ENCODE measurements at places on chromosomes 6 and 20.

GRCh38 chr20:16821211-16822089, 73.3 kb downstream of the OTOR start:
- DNase-seq = peak; percentile 7

DNA sequence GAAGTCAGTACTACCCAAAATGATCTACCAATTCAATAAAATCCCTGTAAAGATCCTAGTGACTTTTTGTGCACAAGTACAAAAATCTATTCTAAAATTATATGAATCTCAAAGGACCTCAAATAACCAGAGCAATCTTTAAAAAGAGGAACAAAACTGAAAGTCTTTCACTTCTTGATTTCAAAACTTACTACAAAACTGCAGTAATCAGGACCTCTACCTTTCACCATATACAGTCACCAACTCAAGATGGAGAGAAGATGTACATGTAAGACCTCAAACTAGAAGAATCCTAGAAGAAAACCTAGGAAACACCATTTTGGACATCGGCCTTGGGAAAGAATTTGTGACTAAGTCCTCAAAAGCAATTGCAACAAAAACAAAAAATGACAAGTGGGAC, 109.5 kb upstream of the CD93 start:
- DNase-seq = no peak

GRCh38 chr6:74050921-74051320, 354.9 kb downstream of the CD109 start:
- DNase-seq = no peak

DNA sequence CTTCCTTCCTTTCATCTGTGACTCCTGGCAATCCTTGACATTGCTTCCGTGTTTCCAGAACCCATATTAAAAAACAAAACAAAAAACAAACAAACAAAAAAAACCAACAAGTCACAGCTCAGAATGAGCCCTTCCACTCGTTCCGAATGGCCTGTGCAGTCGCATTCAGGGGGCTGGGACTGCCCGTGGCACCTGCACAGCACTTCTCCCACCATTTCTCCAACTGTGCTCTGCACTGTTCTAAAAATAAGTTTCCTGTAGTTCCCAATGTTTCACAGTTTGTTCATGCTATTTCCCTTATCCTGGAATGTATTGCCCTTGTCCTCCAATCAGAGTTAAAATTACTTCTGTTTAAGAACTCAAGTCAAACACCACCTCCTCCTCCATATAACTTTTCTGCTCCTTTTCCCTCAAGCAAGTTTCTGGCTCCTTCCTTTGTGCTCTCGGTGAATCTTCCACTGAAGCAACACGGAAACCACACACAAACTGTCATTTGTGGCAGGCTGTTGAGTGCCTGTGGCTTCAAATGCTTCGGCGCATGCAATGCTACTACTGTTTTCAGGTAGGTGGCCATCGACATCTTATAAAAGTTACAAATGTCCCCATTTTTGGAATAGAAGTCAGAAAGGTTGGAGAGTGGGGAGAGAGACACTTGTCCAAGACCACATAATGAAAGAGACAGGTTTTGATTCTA, 57.7 kb downstream of the PDE10A start:
- no peak for DNase-seq

DNA sequence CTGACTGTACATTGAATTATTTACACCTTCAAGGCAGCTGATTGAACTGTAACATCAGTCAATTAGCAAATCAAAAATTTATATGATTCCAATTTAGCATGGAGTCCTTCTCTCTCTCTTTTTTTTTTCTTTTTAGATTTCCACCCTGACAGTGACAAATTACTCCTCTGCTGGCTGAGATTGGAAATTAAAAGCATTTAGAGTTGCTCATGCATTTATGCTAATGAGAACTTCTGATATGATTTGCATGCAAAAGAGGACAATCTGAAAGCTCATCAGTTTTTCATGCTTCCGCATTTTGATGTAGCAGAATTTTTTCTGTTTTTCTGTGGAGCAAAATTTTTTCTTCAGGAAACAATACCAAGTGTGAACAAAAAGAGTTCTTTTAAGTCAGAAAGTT, 130.5 kb upstream of the NOX3 start:
- DNase-seq = no peak

- no peak for DNase-seq
Measured at GRCh38 chr6:154624038-154624599, 109.1 kb upstream of the SCAF8 start.

DNA sequence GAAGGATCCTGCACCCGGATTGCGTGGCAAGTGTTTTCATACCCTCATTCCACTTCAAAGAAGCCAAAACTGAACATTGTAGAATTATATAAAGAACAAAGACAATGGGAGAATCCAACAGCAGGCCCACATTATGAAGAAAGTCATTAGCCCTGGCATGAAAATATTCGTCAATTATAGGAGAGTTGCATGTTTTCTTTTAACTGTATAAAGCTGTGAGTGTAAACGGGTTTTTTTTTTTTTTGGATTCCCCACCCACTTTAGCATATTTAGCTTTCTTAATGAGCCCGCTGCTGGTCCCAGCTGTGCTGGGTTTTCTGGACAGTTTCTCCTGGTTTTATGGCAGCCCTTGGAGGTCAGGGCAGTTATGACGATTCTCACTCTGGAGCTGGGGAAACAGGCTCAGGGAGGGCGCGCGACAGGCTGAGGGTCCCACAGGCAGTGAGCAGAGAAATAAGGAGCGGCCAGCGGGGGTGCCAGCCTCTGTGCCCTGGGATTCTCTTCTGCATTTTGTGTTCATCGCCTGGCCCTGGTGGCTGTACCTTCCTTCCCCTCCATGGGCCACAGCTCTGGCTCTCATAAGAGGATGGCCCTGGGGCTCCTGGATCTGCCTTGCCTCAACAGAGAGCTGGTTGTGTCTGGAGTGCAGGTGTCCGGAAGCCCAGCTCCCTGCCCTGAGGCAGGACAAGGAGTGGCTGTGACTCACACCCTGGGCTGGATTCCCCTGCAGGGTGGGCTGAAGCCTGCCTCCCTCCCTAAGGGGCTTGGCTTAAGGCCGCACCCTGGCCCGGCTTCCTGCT, 24.1 kb upstream of the SULF2 start:
- DNase-seq = no peak

Data from stimulated activated CD4-positive, alpha-beta T cell treated with anti-CD3 and anti-CD28 coated beads, Interleukin-1b, Interleukin-23, amount 100 ng/mL, for 48 hours (primary cell).